ENCODE measurements at places on chromosomes 11 and 22.

DNA sequence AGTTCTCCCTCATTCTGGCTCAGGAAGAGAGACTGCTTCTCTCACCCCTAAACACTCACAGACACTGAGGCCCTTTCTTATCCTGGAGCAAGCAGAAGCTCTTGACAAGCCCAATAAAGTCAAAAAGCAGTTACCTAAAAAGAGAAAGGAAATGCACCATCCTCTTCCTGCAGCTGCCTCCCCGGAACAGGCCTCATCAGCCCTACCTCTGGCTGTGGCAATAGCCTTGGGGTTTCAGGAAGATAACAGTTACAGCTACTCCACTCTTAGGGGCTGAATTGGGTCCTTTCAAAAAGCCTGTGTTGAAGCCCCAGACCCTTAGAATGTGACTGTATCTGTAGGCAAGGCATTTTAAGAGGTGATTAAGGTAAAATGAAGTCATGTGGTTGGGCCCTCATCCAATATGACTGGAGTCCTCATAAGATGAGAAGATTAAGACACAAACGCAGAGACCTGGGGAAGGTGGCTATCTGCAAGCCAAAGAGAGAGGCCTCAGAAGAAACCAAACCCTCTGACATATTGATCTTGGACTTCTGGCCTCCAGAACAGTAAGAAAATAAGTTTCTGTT lies 3.5 kb upstream of the LGALS12 start:
- no peak for DNase-seq

DNA sequence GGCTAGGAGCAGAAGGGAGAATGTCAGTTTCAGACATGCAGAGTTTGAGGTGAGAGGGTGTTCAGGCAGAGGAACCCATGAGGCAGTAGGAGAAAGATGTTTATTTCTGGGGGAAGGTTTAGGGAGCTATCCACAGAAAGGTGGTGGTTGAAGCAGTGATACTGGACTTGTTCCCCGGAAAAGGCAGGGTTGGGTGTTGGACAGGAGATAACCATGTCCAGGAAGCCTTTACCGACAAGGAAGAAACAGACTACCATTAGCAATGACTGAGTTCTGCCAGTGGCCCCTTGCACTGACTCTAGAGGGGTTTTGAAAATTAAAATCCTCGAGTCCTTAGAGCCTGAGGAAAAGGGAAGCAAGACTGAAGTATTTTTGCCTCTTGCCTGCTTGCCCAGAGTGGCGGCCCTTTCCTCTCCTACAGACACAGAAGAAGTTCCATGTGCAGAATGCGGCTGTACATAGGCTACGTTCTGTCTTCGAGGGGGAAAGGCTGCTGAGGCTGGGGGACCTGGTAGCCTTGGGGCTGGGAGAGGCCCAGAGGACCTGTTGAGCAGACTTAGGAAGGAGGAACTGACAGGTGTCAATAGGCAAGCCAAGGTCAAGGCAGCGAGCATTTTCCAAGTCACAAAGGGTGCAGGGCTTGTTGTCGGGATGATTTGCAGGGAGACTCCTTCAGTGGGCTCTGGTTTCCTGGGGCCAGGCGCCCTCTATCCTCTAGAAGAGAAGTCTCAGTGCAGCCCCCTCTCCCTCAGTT lies 146.7 kb downstream of the LDLRAD3 start:
- no peak for DNase-seq

DNA sequence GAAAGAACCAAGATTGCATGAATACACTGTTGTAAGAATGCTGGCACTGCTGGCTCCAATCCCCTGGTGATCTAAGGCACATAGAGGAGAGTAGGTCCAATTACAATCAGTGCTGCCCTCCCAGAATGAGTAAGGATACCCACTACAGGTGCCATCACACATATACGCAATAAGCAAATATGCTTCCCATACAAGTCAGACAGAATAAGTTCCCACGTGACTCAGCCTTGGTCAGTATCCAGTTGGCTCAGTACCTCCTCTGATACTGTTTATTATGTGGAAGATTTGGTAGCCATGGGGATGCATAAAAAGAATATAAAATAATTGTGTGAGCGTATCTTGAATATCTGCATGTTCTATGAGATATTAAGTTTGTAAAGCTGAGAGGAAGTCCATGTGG lies 8.9 kb upstream of the OR2D3 start:
- DNase-seq, result no peak

DNA sequence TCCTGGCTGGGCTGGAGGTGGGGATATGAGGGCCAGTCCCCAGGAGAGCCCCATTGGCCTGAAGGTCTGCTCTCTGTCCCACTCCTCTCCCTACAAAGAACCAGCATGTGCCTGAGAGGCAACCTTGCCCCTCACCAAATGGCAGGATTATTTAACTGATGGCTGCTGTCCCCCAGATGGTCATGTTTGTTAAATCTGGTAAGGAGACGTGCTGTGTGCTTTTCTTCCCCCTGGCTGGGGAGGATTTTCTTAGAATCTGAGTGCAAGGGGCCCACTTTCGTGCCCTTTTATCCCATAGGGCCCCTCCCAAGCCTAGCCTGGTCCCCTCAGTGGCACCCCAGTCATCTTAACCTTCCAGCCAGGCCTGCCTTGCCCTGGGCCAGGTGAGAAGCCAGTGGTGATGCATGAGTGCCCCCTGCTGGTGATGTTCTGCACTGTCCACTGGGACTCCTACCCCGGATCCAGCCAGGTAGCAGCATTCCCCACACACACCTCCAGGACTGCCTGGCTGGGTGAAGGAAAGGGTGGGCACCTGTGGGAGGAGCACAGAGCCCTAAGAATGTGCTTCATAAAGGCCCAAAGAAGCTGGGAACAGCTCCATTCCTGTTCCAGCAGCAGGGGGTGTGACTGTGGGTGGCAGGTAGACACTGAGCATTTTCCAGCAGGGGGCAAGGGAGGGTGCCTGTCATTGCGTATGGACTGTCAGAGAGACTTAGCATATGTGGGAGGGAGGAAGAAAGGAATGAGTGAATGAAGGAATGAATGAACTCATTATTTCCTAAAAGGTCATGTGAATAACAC lies 28.9 kb downstream of the MFNG start:
- DNase-seq, result peak; percentile 88

DNA sequence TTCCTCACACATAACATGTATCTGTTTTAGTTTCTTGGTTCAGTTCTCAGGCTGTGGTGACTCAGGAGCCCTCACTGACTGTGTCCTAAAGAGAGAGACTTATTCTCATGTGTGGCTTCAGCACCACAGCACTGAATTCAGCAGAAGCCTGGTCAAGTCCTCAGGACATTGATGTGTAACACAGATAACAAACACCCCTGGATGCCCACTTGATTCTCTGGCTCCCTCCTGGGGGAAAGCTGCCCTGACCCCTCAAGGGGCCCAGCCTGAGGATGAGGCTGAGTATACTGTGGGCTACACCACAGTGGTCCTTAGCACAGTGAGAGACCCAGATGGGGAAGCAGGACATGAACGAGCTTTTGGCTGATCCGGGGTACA lies 87.2 kb upstream of the VPREB1 start:
- no peak for DNase-seq

DNA sequence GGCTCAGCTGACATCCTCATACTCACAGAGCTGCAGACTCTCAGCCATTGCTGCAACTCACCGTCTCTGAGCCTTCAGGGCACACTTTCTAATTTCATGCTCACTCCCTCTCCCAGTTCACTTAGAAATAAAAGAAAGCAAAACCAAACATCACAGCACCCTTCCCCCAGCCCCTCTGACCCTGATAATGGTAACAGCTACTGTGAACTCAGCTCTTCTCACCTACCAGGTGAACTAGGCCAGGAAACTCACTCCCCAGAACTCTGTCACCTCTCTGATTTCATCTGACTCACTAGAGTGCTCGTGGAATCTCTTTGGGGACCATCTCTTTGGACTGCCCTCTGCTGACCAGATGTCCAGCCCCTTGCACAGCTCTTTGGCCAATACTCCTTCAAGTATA lies 14.5 kb upstream of the PARVA start:
- DNase-seq, result no peak

- no peak for DNase-seq
Observed at GRCh38 chr11:9847636-9848035, 183.8 kb downstream of the SWAP70 start.

- no peak for DNase-seq
Observed at GRCh38 chr11:16804104-16804947, 65.9 kb downstream of the C11orf58 start.

Measured in activated CD4-positive, CD25-positive, alpha-beta regulatory T cell treated with anti-CD3 and anti-CD28 coated beads, Interleukin-2, amount 50 U/mL, for 72 hours (primary cell).